ENCODE measurements at places on chromosomes 5 and 9. TPM values are rescaled to one million over a fixed set of nuclear protein-coding genes. Genes with fewer than 3 reads are reported as not detected.

GRCh38 chr9:123048748-123049147, 15.3 kb downstream of the GPR21 start:
- no peak for DNase-seq

DNA sequence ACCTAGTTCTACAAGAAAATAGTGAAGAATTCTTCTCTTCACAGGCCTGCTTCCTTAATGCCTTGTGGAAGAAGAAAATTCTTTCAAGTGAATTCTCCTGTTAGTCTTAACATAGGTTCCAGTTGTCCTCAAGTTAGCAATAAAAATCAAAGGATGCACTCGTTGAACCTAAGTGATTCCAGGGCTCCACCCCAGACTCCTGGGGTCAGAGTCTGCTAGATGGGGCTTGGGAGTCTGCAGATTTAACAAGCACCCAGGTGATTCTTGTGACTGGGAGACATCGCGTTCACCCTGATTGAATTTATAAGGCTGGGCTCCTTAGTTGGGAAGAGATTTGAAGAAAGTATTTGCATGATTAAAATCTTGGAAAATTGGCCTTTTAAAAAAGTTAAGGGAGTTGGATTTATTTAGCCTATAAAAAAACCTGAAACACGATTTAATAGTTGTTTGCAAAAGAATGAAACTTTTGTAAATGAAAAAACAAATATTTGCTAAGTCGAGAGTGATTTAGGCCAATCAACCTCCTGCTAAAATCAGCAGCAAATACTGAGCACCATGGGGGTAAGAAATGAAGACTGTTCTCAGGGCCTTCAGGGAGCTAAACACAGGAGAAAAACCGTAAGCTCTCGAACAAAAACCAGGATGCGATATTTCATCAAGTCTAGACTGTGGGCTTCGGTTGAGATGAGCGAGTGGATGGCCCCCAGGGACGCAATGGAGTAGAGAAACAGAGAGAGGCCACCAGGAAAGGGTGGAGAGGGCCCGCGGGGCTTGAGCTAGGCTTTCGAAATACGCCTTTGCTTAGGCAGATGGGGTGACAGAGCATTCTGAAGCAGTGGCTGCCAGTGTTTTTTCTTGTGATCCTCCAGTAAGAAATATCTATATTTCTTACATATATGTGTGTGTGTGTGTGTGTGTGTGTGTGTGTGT, 86.9 kb upstream of the TTC23L start:
- DNase-seq: no peak

- DNase-seq: no peak
Measured at GRCh38 chr9:95481000-95481399, 35.8 kb downstream of the PTCH1 start.

- DNase-seq: no peak
Measured at GRCh38 chr9:129879991-129880653, 44.9 kb downstream of the USP20 start.

GRCh38 chr9:35566417-35566816, 38.6 kb upstream of the TESK1 start:
- DNase-seq: no peak

GRCh38 chr9:27379311-27380251, 82.6 kb upstream of the EQTN start:
- DNase-seq: no peak

- DNase-seq: no peak
Measured at GRCh38 chr9:126412905-126413304, 86.3 kb downstream of the MVB12B start.

DNA sequence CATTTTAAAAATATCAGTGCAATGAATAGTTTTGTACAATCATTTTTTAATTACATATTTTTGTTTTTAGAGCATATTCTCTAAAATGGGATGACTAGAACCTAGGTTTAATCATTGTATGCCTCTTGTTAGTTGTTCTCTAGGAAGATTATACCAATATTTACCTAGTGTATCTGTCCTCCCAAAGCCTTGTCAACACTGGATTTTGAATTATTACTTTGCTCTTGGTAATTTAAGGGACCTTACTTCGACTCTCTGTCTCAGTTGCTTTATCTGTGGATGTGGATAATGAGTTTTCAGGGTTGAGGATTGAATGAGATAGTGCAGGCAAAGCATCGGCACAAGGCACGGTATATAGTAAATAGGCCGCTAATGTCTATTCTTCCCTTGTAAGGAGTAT, 10.9 kb upstream of the PIP5K1B start:
- DNase-seq: no peak

DNA sequence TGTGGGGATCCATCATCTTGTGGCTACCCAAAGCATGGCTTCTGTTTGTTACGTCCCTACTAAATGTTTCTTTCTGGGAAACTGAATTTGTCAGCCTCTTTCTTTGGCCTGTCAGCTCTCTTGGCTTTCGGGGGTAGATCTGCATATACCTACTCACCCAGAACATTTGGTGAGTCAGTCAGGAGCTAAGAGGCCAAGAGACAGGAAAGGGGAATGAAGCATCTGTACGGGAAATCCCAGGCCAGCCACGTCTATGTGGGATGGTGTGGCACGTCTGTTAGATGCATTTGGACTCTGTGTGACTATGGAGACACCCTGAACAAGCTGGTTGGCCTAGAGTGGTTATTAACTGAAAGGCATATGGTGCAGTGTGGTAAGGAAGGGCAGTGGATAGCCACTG, 58.1 kb downstream of the CDO1 start:
- DNase-seq: no peak

DNA sequence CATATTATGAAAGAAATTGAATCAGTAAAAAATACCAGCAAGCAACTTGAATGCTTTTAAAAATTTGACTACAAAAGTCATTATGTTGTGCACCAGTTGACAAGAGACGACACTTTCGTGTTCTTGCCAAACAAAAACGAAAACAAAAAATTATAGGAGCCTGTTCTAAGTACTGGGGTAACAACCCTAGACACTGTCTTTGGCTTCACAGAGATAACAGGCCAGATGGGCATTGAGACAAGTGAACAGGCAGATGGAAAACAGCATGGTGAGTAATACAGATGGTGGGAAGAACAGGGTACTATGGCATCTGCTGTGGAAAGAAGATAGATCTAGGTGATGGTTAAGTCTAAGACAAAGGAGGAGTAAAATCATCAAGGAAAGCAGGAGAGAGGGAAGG, 99.0 kb downstream of the CDH12 start:
- DNase-seq: no peak

DNA sequence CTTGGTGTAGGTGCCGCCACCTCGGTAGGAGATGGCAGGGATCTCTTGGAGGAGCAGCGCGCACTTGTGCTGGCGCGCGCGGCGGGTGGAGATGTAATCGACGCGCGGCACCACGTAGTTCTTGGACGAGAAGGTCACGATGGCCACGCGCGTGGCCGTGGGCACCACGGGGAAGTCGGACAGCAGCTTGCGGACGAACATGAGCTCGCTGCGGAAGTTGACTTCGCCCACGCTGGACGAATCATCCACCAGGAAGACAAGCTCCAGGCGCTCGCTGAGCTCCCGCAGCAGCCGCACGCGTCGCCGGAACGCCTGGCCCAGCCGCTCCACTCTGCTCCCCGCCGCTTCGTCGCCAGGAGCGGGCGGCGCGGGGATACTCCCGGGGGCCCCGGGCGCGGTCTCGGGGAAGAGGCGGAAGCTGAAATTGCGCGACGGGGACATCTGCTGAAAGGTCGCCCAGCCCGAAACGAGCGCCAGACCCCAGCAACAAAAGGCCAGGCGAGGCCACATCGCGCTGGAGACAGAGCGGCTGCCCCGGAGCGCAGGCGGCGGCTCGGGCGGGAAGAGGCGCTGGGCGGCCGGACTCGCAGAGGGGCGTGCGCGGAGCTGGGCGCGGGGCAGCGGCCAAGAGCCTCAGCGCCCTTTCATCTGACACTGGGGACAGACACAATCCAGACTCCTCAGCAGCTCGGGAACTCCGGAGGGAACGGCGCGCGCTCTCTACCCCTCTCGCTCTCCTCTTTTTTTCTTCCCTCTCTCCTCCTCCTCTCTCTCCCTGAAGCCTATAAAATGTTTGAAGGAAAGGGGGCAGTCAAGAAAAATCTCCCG, at the start of gene SVEP1:
Gene SVEP1 (minus strand): TSS at position 708 of the 828 bp plus-strand sequence. CDS start 198 bp downstream, at position 510.
- peak; percentile 72 for DNase-seq

- DNase-seq: peak; percentile 73
Measured at GRCh38 chr9:16213781-16214515, 656.5 kb downstream of the BNC2 start.

Gene MARCOL
- total RNA-seq: not detected

Gene LMBRD2
- 18.5 TPM for total RNA-seq

Gene RASGEF1C
- total RNA-seq: 10.3 TPM

- DNase-seq: no peak
Measured at GRCh38 chr5:151947931-151948608, 23.4 kb upstream of the GLRA1 start.

All from sciatic nerve (tissue), 2 donors.